ENCODE measurements at places on chromosomes 6 and 20. TPM values are rescaled to one million over a fixed set of nuclear protein-coding genes. Genes with fewer than 3 reads are reported as not detected.

GRCh38 chr6:4957521-4958231, 46.2 kb downstream of the RPP40 start:
- no peak for DNase-seq

Gene ADGRF1
- not detected for total RNA-seq

Gene GJA10
- not detected for total RNA-seq

- DNase-seq, result no peak
Measured at GRCh38 chr6:2970034-2970685, 1.2 kb downstream of the SERPINB6 start.

DNA sequence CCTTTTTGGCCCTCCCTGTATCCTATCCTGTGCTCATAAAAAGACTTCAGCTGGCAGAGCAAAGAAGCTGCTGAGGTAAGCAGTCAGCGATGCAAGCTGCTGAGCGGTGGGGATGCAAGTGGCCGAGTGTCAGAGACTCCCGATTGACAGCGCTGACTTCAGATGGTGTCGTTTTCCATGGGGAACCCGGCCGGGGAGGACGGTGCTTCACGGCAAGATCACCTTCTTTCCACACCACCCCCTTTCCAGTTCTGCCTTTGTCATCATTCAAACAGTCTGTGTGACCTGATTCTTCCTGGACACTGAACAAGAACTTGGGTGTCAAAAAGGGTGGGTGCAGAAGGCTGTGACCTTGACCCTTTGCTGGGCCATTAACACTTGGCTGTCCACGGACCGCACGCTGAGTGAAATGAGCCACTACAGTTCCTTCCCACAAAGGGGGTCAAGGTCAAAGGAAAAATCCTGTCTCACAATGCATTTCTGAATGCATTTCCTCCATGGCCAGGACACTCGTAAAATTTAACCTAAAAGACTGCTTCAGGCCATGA, 52.9 kb upstream of the UNC93A start:
- no peak for DNase-seq

Gene NR2E1
- not detected for total RNA-seq

GRCh38 chr6:31750411-31751022, 10.7 kb downstream of the MSH5 start:
- DNase-seq, result no peak

Gene BEND3
- total RNA-seq, result 1.8 TPM

DNA sequence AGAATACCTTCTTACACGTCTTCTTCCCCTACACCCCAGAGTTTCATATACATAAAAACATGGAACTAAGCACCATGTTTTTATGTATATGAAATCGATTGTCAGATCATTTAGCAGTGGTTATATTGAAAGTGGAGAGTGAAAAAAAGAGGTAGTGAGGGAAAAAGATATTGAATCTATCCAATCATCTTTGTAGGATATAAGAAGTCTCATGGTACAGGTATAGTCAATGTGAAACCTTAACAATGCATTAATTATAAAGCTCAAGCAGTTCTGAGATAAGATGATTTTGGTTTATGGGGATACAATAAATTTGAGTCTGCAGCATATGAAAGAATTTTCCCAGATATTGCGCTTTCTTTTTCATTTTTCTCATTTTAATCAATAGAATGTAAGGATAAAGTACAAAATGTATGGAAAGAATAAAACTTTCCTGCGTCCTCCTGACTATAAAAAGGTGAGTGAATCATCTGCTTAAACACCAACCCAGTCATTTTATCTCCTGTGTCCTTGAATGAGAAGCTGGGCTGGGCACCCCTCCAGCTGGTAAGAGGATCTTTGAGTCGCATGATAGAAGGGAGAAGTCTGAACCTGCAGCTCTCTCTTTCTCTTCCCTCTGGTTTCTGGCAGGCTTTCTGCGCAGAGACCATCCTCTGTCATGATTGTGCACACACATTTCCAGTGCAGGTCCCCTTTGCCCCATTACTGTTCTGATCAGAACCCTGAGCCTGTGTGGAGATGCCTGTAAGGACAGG, 28.1 kb upstream of the AKIRIN2 start:
- no peak for DNase-seq

DNA sequence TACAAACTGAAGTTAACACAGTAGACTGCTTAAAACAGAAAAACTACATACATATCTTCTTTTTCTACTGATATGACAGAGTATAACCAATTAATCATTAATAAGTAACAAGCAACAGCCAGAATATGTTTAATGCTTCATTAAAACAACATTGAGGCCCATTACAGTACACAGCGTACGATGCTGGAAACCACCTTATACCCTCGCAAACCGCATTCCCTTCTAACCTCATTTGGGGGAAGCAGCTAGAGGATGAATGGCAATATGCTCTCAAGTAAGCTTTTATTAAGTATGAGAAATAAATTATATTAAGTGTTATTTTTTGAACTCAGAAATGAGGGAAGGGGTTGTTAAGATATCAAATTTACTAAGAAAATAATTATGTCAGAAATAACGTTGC, 142.4 kb downstream of the GMDS start:
- no peak for DNase-seq

DNA sequence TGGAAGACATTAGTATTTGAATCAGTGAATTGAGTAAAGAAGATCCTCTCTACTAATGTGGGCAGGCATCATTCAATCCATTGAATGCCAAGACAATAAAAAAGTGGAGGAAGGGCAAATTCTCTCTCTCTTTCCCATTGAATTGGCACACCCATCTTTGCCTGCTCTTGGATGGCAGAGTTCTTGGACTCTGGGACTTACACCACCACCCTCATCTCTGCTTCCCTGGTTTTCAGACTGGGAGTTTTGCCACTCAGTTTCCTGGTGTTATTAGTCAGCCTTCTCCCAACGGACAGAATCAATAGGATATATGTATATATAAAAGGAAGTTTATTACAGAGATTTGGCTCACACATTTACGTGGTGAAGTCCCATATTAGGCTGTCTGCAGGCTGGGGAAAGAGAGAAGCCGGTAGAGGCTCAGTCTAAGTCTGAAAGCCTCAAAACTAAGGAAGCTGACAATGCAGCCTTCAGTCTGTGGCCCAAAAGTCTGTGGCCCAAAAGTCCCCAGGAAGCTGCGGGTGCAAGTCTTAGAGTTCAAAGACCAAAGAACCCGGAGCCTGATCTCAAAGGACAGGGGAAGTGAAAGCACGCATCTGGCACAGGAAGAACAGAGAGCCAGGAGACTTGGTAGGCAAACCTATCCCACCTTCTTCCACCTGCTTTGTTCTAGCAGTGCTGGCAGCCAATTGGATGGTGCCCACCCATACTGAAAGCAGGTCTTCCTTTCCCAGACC, 64.4 kb downstream of the SMPDL3A start:
- DNase-seq, result no peak

DNA sequence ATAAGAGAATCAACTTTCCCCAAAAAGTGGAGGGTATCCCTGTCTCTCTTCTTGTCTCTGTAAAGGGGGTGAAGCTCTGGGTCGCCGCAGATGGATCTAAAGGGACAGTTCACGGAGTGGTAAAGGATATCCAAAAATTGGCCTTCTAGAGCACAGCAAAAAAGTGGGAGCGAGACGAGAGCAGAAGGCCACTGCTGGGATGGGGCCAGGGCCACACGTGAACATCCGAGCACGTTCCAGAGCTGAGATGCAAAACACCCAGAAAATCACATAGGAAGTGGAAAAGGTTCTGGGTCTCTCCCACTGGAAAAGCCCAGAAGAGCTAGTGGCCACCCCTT, 837 bp downstream of the TRAM2 start:
- no peak for DNase-seq

Gene ARHGAP40
- total RNA-seq, result not detected

GRCh38 chr6:148440877-148441453, 98.3 kb downstream of the SASH1 start:
- DNase-seq, result no peak

Gene NKX2-2
- not detected for total RNA-seq

- DNase-seq, result peak; percentile 39
Measured at GRCh38 chr20:50510706-50511542, 741 bp downstream of the PTPN1 start.

DNA sequence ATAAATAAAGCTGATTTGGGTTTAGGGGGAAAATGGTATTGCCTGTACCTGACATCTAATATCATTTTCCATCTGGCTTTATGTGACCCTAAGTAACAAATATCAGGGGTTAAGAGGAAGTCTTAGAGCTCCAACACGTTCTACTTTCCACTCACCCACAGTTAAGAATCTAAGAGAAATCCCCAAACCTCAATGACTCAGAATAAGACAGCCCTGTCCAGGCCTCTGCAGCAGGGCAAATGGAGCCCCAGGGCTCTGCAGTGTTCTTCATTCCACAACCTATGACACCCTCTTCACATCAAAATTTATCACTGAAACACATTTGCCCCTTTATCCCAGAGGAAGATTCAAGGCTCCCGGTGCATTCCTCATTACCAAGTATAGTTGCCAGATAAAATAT, 20.3 kb upstream of the TENT5A start:
- DNase-seq, result no peak

- no peak for DNase-seq
Measured at GRCh38 chr6:43933148-43933885, 163.3 kb downstream of the VEGFA start.

DNA sequence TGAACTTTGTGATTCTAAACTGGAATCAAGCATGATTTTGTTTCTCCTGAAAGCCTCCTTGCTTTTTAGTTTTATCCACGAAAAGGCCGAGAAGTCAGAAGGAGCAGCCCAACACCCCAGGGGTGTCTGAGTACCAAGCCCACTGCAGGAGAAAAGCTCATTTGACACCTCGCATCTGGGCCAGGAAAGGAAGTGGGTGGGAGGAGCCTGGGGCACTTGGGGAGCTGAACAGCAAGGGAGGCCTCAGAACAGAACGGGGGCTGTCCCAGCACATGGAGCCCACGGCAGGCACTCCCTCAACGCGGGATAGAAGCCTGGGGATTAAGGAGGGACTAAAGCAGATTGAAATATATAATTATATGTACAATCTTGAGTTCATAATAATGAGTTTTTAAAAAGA, 6.6 kb downstream of the KIF25 start:
- no peak for DNase-seq

DNA sequence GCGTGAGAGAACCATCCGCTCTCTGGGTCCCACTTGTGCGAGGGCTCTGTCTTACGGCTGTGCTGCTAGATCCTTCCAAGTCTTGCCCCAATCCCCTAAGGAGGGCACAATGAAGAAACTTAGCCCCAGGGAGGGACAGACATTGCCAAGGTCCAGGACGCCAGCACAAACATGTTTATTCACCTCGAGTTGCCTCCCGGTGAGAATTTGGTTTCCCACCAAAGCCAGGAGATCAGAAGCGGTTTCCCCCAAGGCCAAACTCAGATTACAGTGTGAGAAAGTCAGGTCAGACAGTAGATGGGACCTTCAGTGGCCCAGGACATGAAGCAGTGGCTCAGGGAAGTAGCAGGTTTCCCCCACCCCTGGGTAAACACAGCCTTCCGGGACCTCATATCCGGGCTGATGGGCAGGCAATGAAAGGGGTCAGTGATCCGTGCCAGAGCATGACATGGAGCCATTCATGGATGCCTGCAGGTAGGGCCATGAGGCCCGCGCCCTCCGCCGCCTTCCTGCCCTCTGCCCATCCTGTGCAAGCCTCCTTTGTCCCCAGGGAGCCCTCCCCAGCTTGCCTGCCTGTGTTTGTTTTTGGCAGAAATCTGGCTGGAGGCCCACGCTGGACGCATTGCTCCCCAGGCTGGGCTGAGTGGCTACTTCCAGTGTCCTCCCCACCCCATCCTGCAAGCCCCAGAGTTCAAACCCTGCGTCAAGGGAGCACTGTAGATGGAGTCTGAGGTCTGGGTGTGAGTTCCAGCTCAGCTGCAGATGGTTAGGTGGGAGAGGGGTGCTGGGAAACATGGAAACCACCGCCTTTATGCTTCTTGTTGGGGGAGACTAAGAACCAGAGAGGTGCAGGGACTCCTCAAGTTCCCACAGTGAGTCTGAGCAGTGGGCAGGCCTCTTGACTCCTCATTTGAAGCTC, 2.0 kb downstream of the BPIFB2 start:
- no peak for DNase-seq

DNA sequence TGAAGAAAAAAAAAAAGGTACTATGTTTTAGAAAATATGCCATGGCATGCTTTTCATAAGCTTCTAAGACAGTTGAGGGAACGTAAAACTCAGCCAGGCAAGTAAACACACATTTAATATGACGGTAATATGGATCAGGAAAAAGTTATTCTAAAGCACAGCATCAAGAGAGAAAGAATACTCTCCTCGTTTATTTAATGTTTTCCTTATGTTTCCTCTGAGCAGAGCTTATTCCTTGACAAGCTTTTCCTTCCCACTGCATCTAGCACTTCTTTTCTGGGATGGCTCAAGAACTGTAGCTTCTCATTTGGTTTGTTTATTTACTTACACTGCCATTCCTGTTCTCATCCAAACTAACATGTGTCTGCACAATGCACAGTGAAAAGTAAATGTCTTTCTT, 2.7 kb upstream of the RSPO3 start:
- DNase-seq, result no peak

- no peak for DNase-seq
Measured at GRCh38 chr20:57475388-57476083, 49.4 kb downstream of the CTCFL start.

- no peak for DNase-seq
Measured at GRCh38 chr6:165929607-165930006, 238.0 kb downstream of the TBXT start.

Gene ZSCAN31
- total RNA-seq, result 1.9 TPM

DNA sequence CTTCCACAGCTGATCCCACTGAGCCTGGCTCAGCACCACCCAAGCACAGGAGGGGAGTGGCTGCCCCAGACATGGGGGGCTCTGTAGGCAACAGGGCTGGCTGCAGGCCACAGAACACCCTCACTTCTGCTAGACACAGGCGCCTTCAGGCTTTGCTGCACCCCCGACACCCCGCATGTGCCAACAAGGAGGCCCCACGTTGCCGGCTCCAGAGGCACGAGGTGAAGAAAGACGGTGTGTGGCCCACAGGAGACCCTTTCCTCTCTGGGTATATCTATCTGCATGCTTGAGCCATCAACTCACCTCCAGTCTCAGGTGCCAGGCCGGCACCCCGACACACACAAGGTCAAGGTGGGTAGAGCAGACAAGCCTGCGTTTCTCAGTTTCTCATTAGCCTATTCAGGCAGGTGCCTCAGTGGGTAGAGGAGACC, 158.3 kb downstream of the DLL1 start:
- no peak for DNase-seq

- DNase-seq, result no peak
Measured at GRCh38 chr6:17336425-17336824, 55.3 kb downstream of the RBM24 start.

GRCh38 chr6:36533321-36533720, 14.0 kb downstream of the STK38 start:
- DNase-seq, result no peak

Gene KPNA5
- 56.3 TPM for total RNA-seq

Gene VNN1
- total RNA-seq, result not detected

Gene EPHA7
- total RNA-seq, result not detected

GRCh38 chr6:99151634-99152346, 197.7 kb downstream of the FAXC start:
- DNase-seq, result no peak

Gene ERVFRD-1
- not detected for total RNA-seq

Gene HACE1
- total RNA-seq, result 9.0 TPM

- DNase-seq, result peak; percentile 52
Measured at GRCh38 chr6:11653028-11653583, 115.6 kb downstream of the TMEM170B start.

- no peak for DNase-seq
Measured at GRCh38 chr6:32177183-32177787, 920 bp upstream of the RNF5 start.

Gene RPP21
- 52.4 TPM for total RNA-seq

Gene CGA
- not detected for total RNA-seq

Measured in CD8-positive, alpha-beta T cell (primary cell).